Cardiac muscle cell (in vitro differentiated cells and primary cell): ENCODE measurements at places on chromosomes 12 and 14. TPM values are rescaled to one million over a fixed set of nuclear protein-coding genes. Genes with fewer than 3 reads are reported as not detected.

The CISTR gene
- polyA plus RNA-seq = 0.34 and 0.55 TPM in 2 replicates

The ESPL1 gene
- 1.3 and 4.8 TPM in 2 replicates for polyA plus RNA-seq

The SLC35F4 gene
- 0.10 TPM in 1 of 2 replicates, not detected in the other for polyA plus RNA-seq

The CLEC4D gene
- polyA plus RNA-seq = not detected in 2 replicates

The SRGAP1 gene
- polyA plus RNA-seq = 3.9 and 8.1 TPM in 2 replicates
